Activated T-cell treated with anti-CD3 and anti-CD28 coated beads for 24 hours (primary cell): ENCODE measurements at places on chromosomes 7 and 10.

DNA sequence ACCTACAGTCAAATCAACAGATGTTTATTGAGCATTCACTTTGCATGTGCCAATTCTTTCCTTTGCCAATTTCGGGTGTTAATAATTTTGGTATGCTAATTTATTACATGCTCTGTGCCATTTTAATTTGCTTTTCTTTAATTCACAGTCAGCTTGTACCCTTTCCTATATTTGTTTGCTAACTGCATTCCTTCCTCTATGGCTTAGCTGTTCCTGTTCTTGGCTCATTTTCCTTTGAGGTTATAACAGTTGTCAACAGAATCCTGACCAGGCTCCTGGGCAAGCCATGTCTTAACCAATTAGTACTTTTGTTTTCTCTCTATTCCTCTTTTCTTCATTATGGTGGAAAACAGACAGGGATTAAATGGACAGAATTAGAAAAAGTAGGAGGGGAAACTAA is 73.6 kb upstream of the RPA3 start:
- DNase-seq: no peak

DNA sequence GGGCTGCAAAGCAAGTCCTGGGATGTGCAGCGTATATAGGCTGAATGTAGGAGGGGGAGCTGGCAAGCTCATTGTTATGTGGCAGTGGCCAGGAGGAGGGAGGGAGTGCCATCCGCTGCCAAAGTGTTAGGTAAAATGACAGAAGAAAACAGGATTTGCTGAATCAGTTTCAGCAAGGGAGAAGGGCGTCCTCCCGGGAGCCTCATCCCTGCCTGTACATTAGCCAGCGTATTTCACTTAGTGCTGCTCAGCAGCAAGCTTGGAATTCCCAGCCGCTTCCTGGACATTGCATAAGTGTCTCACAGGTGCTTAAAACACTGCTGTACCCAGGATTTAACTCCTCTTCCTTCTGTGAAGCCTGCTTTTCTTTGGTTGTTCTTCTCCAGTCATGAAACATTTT is 2.5 kb downstream of the NIPSNAP2 start:
- DNase-seq: no peak

- DNase-seq: no peak
Measured at GRCh38 chr10:102163342-102163989, 11.3 kb downstream of the NOLC1 start.

- no peak for DNase-seq
Measured at GRCh38 chr10:91683975-91684374, 51.1 kb upstream of the PPP1R3C start.

GRCh38 chr7:116316838-116317628 is 106.7 kb downstream of the TES start:
- DNase-seq: no peak

DNA sequence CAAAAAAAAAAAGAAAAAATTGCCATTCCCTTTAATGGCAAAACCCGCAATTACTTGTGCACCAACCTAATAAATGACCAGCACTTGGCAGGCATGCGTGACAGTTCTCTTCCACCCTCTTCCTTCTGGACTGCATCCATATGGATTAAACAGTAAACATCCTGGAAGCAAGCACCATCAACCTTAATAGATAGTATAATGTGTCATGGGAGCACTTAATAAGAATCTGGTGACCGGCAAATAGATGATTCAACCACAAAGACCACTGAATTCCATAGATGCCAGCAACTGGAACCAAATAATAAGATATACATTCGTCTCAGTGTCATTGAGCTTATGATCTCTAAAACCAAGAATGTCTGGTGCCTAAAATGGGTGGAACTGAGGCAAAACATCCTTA is 610.2 kb downstream of the CALN1 start:
- no peak for DNase-seq

DNA sequence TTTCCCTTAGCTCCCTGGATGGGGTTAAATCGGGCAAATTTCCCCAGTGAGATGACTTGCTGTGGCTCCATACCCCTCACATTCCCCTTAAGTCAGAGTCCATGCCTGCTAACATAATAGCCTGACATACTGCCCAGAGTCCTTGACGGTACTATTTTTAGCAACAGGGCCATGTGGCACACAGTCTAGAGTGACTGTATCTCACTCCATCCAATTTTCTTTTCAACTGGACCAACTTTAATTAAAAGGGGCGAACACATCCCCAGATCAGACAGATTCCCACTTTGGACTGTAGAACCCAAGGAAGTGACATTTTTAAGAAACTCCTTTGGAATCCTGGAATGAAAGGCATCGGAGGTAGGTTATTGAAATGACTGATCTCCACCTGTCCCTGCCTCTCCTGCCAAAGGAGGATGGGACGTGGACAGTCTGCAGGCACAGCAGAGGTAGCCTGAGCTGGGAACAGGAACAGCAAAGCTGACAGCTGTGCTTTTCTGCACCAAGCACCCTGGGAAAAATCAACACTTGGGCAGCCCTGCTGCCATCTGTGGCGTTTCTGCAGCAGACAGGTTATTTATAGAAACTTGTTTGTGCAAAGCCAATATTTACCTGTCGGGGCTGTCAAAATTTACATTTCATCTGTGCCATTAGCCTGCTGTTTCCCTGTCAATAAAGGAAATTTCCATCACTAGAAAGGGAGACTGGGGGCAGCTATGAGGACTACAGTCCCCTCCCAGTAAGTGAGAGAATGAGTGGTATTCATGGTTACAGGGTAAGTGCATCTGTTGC is 221.5 kb upstream of the AOAH start:
- no peak for DNase-seq
